ENCODE measurements at places on chromosomes 1 and 21.

- no peak for DNase-seq
Observed at GRCh38 chr1:116679091-116679827, 11.7 kb upstream of the IGSF3 start.

DNA sequence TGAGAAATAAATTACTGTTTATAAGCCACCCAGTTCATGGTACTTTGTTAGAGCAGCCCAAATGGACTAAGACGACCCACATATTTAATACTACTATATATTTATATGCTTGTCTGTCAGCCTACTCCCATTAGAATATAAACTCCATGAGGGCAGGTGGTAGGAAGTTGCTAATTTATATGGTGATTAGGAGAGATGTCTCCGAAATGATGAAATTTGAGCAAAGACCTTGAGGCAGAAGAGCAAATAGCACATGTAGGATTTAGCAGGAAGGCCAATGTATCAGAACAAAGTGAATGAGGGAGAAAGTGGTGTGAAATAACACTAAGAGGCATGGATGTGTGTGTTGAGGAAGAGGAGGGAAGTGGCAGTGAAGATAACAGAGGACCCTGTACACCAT, 10.6 kb upstream of the SLFNL1 start:
- DNase-seq, result no peak

DNA sequence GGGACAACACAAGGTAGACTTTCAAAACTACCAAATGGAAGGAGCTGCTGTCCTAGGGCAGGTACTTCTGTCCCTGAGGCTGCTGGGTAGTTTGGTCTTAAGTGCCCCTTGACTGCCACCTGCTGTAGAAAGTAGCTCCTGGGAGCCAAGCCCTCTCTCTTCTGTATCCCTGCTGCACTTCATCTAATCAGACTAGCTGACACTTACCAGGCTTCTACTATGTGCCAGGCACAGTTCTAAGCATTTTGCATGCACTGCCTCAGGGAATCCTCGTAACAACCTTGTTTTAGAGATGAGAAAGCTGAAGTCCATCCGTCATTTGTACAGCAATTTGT, 15.9 kb upstream of the SRSF4 start:
- no peak for DNase-seq

DNA sequence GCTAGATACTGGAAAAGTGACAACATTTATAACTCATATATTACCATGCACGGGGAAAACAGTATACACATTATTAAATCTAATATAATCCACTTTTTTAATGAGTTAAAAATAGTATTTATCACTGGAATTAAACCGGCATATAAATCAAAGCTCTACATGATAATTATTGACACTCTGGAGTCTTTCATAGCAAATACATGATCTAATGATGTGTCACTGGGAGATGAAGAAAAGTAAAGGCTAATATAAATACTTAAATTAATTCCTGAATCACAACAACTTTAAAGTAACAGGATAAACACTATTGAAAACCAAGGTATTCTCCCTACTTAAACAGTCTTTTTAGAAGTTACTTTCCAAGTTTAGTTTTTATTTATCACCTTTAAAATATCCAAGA, 52.4 kb upstream of the ASPM start:
- no peak for DNase-seq

DNA sequence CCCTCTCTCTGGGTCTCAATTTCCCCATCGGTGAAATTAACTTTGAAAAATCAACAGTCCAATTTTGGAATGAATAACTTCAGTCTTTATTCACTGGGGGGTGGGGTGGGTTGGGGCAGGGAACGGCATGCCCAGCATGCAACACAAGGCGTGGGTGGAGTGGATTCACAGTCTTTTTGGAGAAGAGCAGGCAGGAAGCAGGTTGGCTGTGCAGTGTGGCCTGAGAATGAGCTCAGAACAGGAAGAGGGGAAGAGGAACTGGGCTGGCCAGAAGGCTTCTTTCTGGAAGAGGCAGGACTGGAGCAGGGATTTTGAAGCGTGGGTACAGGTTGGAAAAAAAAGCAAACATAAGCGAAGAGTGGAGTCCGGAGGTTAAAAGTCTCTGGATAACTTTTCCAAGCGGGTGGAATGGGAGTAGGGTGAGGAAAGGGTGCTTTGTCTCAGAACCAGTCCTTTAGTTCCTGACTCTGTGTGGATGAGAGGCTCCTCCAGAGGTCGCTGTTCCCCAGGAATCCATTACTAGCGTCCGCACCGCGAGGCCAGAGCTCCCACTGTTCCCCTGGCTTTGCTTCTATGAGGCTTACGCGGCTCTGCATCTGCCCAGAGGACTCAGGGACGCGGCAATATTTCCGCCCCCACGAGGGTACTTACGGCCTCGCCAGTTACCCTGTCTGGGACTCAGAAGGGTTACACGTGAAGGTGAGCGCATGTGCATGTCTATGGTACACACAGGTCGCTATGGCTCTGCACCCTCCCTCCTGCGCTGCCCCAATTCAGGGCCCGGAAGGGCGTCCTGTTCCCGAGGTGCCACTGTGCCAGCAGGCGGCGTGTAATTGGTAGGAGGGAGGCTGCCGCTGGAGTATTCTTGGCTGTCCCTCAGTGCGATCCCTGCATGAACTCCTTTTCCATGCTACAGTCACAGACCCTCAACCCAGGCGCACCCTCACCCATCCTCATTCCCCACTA, 5.5 kb upstream of the FOXD2 start:
- DNase-seq, result no peak

- DNase-seq, result no peak
Observed at GRCh38 chr1:235951661-235952060, 85.0 kb upstream of the LYST start.

GRCh38 chr1:16918371-16918770, 3.4 kb upstream of the CROCC start:
- DNase-seq, result no peak

- no peak for DNase-seq
Observed at GRCh38 chr1:69175053-69175452, 392.7 kb upstream of the LRRC7 start.

- DNase-seq, result no peak
Observed at GRCh38 chr1:33394770-33395169, 36.1 kb downstream of the PHC2 start.

- no peak for DNase-seq
Observed at GRCh38 chr1:4483021-4483625, 171.3 kb upstream of the AJAP1 start.

DNA sequence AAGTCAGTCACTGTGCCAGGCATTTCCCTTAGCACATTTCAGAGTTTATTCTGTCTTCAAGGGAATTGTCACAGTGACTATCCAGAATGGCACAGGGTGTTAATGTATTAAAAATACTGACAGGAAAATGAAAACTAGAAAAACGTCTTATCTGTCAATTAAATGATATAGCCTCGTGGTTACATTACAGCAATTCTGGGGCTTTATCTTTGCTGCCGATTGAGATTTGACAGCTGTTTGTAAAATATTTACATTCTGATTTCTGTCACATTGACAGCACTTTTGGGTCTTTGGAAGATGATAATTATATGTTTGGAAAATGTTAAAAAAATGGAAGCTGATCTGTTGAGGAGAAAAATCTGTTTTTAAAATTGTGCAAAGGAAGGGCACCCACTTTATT, 250.0 kb downstream of the CHRM3 start:
- no peak for DNase-seq

DNA sequence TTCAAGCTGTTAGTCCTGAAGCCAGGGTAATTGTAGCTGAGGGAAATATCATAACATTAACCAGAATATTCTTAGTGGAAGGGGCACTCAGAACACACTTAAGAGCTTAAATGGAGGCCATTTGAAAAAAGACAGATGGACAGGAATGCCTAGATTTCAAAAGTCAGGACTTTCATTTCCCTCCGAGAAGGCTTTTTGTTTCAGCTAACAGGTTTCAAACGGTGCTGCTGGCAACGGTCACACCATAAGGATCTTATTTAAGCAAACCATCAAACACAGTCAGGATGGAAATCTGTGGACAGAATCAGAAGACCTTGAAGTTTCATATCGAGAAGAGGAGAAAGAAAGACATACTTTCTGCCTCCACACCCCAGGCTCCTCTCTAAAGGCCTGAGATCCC, 70.1 kb downstream of the SLC66A1 start:
- DNase-seq, result no peak

GRCh38 chr1:216742625-216743024, 19.4 kb upstream of the ESRRG start:
- DNase-seq, result no peak

DNA sequence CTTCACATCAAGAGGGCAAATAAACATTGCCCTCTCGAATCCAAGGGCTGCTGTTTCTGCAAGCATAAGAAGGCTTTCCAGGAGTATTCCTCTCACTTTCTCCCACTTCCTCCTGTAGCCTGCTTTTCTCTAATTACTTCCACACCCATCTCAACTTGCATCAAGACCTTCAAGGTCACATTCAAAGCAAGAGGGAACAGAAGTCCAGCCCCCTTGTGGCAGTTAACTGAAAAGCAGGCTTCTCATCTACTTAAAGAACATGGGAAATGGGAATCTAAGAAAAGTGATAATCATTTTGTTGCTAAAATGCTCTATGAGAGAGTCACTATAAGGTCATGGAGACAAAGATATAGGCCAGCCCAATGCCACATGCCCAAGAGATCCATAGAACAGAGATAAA, 874.4 kb downstream of the KCNT2 start:
- DNase-seq, result no peak

DNA sequence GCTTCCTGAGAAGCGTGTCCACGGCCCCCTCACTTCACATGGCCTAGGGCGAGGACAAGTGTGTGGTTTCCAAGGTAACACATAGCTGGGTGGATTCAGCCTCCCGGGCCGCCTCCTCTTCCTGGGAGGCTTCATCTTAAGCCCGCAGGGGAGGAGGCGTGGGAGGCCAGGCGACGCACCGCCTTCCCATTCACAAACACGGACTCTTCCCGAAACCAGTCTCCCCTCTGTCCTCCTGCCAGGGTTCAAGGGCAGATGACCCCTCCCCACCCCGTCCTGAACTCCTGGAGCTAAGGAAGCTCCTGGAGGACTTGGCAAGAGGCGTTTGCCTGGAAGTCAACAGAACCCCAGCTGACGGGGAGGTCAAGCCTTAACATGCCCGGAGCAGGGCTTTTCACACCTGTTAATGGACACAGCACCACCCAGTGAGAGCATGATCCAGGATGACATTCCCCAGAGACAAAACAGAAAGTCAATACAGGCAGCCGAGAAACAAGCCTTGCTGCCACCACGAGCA, 56.7 kb downstream of the KCNN3 start:
- no peak for DNase-seq

DNA sequence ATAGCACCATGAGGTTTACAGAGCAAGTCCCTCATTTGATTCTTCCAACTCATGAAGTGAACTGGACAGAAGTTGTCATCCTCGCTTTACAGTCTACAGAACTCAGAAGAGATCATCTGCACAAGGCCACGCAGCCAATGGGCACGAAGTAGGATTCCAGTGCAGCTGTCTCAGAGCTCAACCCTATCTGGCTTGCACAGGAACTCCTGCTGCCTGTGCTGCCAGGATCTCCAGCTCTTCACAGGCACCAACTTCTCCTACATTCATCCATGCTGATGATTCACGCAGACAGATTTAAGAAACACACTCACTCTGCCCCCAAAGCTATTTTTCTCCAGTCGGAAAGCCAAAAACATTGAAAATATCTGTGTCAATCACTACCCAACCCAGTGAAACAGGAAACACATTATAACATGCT, 157.0 kb downstream of the RERE start:
- DNase-seq, result no peak

DNA sequence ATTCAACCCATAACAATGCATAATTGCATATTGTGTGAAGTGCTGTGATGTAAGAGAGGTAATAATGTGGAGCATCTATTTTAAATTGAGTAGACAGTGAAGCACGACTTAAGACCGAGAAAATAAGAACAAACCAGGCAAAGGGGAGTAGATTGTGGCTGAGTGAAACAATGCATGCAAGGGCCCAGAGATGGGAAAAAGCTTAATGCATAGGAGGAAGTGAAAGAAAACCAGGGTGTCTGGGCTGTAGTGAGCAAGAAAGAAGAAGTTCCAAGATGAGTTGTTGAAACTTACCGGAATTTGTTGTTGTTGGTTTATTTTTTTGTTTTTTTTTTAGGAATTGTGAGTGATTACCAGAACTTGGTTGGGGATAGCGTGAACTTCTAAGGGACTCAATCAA, 104.7 kb downstream of the SNX7 start:
- no peak for DNase-seq

DNA sequence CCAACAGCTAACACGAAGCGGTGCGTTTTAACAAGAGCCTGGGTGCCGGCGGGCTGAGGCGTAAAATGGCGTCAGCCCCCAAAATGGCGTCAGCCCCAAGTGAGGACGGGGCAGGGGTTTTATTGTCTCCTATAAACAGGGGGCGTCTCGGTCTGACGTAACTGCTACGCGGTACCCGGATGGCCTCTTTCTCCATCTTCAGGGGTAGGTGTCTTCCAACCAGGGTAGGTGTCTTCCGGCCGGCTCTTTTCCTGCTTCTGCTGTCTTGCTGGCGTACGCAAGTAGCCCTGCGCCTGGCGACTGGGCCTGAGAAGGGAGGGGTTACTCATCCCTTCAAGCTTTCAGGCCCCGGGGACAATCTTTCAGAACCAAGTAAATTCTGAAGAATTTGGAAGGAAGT, 45.3 kb downstream of the LGR6 start:
- no peak for DNase-seq

DNA sequence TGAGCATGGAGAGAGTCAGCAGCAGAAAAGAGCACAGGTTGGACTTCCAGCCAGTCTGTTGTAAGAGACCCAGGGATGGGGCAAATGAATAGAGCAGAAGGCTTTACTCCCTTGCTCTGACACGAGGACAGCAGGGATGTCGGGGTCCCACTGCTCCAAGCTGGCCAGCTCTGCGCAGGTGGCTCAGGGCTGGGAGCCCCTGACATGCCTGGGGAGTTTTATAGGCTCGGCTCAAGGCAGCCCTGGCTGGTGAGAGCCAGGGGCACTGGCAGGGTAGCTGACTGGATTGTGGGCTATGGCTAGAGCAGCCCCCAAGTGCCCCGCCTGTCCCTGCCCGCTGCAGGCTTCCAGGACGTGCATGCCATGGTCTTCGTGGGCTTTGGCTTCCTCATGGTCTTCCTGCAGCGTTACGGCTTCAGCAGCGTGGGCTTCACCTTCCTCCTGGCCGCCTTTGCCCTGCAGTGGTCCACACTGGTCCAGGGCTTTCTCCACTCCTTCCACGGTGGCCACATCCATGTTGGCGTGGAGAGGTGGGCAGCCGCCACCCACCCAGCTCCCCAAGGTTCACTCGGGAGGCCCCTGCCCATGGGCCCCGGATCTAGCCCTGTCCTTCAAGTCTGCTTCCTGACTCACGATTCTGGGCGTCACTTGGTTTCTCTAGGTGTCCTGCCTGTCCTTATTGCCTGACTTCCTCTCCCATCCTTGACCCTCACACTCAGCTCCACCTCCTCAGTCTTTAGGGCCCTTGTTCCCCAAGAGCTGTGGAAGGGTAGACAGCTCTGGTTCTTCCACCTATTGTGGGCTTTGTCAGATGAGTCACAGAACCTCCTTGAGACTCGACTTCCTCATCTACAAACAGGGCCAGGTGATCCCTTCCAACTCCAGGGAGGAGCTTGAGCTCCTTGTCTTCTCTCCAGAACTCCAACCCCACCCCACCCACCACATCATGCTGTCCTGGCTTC, 8.2 kb downstream of the RHBG start:
- DNase-seq, result no peak

GRCh38 chr1:170672316-170672715, 8.4 kb downstream of the PRRX1 start:
- no peak for DNase-seq

- no peak for DNase-seq
Observed at GRCh38 chr21:44870748-44871495, 2.6 kb downstream of the PTTG1IP start.
